Caki2 (cell line): ENCODE measurements at places on chromosomes 2 and 18. TPM values are rescaled to one million over a fixed set of nuclear protein-coding genes. Genes with fewer than 3 reads are reported as not detected.

Gene ANTXR1
- 1.1 and 2.0 TPM in 2 replicates for total RNA-seq

DNA sequence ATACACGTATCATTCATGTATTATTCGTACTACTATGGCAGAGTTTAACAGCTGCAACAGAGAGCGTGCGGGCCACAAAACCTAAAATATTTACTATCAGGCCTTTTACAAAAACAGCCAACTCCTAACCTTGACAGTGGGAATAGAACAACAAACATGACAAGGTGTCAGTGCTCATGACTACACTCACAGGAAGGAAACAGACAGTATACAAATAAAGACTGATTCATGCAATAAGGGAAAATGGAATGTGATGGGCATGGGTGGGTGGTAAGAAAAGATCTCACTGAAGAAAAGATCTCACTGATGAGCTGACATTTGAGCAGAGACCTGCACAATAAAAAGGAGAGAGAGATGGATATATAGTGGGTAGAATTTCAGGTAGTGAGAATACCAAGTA lies 347.8 kb downstream of the ALK start:
- no peak for DNase-seq

DNA sequence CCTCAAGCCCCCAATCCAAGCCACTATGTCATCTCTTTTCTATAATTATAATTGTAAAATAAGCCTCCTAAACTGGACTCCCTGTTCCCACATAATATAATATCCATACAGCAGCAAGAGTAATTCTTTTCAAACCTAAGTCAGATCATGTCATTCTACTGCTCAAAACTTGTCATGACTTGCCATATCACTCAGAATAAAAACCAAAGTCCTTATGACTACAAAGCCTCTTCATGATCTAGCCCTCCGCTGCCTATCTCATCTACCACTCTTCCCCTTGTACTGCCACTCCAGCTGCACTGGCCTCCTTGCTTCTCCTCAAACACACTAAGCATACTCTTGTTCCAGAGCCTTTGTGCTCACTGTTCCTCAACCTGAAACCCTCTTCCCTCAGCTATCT lies 69.9 kb downstream of the MEMO1 start:
- DNase-seq: no peak

- peak; percentile 44 for DNase-seq
These were observed 56.0 kb upstream of the RAB6C start for GRCh38 chr2:129923265-129924091.
